T47D (cell line): ENCODE measurements at places on chromosomes 12 and 14.

DNA sequence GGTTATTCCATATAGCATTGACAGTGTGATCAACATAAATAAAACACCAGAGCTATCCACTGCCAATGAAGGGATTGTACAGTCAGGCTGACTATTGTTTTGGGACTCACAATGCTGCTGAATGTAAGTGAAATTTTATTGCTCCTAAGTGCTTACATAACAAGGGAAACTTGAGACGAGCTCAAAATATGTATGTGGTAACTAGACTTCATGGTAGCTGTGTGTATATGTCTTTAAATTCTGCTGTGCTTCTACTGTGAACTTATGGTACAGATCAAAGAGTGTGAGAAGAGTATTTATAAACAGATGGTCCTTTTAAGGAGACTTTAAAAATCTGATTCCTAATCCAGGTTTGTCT, 6.9 kb downstream of the FLRT2 start:
- DNase-seq, result no peak

DNA sequence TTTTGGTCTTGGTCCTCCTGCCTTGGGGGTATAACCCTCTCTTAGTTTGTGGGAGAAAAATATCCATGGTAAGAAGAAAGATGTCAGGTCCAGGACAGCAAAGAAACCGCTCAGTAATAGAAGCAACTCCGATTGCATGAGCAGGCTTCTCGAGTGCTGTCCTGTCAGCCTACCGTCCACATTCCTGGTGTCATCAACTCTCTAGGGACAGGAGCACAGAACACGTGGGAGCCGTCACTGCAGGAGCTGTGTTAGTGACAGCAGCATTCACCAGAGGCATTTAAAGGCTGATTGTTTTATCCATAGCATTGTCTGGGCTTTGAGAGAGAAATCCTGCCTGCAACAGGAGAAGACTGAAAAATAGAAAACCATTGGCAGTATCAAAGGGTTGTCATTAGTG, 244.2 kb downstream of the CACNA1C start:
- no peak for DNase-seq

GRCh38 chr12:118103201-118103600, 610 bp downstream of the VSIG10 start:
- no peak for DNase-seq

DNA sequence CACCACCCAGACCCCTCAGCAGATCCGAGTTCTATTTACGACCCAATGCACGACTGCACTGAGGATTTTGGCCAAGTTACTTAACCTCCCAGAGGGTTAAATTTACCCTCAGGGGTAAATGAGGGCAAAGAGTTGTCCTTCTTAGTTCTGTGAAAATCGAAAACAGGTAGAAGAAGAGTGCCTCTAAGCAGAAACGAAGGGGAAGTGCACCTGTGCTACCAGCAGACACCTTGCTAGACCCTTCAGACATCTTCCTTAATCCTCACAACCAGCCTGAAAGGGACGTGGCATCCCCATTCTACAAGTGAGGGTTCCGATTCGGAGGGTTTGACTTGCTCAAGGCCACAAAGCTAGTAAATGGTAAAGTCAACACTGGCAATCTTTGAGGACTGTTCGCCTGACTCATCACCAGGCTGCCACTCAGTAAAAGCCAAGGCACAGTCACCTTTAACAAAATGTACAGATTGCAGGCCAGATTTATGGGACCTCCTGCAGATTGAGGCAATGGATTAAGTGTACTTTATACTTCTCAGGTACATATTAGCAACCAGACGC, 1.6 kb downstream of the GSG1 start:
- no peak for DNase-seq

- DNase-seq, result no peak
These were observed 17.2 kb downstream of the CYP46A1 start for GRCh38 chr14:99701260-99701659.

DNA sequence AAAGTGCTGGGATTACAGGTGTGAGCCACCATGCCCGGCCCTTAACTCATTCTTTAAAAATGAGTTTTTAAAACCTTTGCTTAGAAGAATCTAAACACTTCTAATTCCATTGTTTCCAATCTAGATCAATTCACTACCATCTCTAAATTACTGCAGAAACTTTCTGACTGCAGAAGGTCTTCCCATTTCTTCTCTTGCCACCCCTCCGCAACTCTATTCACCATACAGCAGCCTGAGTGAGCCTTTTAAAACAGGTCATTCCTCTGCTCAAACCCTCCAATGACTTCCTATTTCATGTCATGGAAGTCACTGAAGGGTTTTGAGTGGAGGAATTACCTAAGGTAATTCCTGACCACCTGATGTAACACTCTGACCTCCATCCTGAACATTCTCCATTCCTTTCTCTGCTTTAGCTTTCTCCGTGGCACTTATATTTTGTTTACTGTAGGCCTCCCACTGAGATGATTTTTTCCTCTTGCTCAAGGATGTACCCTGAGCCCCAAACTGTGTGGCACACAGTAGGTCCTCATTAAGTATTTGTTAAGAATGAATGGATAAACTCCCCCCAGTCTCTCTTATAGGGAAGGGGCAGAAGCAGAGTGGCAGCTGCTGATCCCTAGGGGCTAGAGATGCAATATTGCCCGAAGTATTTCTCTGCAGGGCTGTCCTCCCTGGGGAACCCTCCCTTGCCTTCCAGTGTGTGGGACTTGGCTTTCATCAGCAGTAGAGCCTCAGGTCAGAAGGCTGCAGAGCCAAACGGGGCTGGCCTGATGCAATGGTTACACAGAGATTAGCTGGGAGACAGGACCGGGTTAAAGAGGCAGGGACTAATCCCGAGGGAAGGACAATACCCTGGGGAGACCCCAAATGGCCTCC, 1.2 kb downstream of the DDIT3 start:
- peak; percentile 57 for DNase-seq

DNA sequence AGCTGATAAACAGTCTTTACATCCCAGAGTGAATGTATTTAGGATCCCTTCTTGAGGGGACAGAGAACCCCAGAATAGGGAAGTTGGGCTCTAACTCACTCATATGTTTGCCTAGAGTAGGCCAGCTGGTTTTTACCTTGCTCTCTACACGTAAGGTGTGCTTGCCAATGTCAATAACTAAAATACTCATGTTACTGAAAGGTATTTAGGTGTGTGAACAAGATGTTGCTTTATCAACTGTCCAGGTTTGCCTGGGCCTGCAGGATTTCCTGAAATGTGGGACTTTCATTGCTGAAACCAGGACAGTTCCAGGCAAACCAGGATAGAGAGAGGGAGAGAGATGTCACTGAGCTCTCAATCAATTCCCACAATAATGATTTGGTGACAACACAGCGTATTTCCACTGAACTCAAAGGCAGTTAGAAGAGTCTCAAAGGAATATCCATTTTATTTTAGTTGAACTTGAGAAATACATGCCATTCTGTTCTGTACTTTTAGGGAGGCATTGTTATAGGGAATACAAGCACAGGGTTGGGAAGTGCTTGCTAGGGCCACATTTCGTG, 171.7 kb downstream of the NRXN3 start:
- DNase-seq, result peak; percentile 22

DNA sequence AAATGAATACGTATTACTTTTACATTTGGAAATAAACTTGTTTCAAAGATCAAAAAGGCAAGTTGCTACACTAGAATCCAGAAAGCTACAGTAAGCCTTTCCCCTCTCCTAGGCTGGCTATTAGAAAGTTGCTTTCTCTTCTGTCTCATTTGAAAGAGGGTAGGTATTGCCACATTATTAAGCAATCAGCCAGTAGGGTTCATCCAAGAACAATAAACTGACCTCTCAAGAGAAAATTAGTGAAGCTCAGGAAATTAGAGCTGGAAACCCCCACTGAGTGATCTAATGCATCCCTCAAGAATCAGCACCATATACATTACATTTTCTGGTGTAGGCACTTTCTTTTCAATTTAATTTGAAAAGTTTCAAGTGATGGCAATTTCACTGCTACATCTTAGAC, 4.5 kb upstream of the TMEM233 start:
- no peak for DNase-seq

- DNase-seq, result no peak
These were observed 279.7 kb upstream of the TMTC1 start for GRCh38 chr12:30063435-30063945.

- DNase-seq, result no peak
These were observed 836.6 kb downstream of the SLC6A15 start for GRCh38 chr12:84075991-84076390.

- DNase-seq, result peak; percentile 80
These were observed 1.5 kb upstream of the NTS start for GRCh38 chr12:85872497-85873091.

- DNase-seq, result no peak
These were observed 104.7 kb upstream of the SLCO1B1 start for GRCh38 chr12:21026302-21026701.

- peak; percentile 80 for DNase-seq
These were observed 2.7 kb downstream of the PTHLH start for GRCh38 chr12:27969624-27970400.

DNA sequence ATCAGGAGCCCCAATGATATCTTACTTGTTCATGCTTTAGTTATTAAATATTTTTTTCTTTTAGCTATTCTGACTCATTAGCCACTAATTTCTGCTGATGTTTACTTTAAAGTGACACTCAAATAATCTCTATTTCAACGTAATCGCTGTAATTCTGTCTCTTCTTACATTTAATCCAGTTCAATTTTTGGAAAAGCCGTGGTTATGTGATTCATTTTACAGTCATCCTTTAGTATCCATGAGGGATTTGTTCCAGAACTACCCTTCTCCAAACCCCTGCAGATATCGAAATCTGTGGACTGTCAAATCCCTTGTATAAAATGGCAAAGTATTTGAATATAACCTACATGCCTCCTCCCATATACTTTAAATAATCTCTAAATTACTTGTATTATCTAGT, 1103.4 kb downstream of the LRFN5 start:
- no peak for DNase-seq

GRCh38 chr12:57270966-57271470, 20.0 kb upstream of the STAC3 start:
- DNase-seq, result no peak

DNA sequence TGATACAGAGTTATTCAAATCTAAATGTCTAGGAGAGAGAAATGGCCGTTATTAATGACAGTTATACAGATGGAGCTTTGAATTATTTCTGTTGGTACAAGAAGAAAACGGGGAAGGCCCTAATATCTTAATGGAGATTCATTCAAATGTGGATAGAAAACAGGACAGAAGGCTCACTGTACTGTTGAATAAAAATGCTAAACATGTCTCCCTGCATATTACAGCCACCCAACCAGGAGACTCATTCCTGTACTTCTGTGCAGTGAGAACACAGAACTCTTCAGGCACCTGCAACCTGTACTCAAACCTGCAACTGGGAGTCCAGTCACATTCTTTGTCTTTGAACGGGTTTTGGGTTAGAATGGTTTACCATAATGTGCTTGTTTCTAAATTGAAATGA, 403.2 kb downstream of the DAD1 start:
- no peak for DNase-seq

- DNase-seq, result no peak
These were observed 74.7 kb downstream of the ITPK1 start for GRCh38 chr14:93040982-93041381.

GRCh38 chr12:5242440-5242839, 189.5 kb upstream of the NTF3 start:
- DNase-seq, result no peak

GRCh38 chr12:105487963-105488362, 157.5 kb downstream of the C12orf75 start:
- no peak for DNase-seq

GRCh38 chr12:31813305-31813704, 84.5 kb upstream of the AMN1 start:
- DNase-seq, result no peak

DNA sequence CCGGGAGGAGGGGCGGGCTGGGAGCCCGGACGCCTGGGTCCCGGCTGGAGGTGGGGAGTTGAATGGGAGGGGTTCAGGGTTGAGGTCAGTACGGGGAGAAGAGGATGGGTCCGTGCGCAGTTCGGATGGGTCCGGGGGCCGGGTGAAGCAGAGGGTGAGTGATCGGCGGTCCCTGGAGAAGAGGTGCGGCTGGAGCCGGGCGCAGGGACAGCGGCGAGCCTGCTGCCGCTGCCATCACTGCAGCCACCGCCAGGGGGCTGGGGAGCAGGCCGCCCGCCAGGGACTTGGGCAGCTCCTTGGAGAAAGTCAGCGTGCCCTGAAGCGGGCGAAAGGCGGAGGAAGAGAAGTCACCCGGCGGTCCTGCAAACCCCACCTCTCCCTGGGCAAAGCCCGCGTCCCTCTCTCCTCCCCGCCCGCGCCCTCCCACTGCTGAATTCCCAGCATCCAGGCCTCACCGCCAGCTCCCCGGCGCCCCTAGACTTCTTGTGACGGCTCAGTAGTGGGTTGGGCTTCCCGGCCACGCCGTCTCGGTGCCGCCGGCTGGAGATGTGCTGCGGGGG, 6.0 kb upstream of the GPR84 start:
- peak; percentile 78 for DNase-seq

- no peak for DNase-seq
These were observed 107.3 kb downstream of the PIWIL1 start for GRCh38 chr12:130444986-130445385.

DNA sequence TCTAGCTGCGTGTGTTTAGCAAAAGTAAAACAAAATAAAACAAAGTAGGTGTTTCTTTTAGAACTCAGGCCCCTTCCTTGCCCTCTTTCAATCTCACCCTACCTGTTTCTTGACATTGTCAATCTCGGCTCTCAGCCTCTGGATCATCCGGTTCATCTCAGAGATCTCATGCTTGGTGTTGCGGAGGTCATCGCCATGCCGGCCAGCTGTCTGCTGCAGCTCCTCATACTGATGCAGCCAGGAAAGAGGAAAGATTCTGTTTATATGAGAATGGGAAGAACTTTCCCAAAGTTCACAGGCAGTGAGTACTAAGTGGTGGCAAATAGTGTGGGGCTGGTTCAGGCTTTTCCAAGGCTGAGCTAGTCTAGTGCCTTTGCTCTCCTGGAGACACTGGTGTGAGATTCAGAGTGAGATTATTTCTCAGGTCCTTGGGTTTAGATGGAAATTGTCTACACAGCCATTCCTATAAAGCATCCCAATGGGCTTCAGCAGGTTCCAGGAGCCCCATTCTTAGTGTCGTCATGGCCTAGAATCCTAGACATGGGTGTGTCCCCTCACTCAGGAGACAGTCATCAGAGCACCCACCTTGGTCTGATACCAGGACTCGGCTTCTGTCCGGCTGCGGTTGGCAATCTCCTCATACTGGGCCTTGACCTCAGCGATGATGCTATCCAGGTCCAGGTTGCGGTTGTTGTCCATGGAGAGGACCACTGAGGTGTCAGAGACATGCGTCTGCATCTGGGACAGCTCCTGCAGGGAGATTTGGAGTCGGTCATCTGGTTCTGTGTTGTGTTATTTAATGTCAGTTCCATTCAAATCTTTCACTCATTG, 3.0 kb downstream of the KRT5 start:
- DNase-seq, result no peak

- no peak for DNase-seq
These were observed 34.8 kb downstream of the KCNK13 start for GRCh38 chr14:90096566-90096965.

- DNase-seq, result peak; percentile 22
These were observed 91.0 kb upstream of the EEA1 start for GRCh38 chr12:93019975-93020630.

DNA sequence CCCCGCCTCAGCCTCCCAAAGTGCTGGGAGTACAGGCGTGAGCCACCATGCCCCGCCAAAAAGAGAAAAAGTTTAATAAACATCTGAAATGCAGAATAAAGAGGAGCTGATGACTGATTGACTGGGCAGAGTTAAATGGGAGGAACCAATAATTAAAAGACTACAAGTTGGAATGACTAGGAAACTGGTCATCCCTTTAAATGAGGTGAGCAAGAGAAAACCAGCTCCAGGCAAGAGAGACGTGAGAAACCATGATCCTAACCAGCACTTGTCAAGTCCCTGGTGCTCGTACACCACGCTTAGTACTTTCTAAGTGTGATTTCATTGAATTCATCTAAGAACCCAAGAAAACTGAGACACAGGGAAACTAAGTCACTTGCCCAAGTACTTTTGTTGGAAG, 47.9 kb downstream of the MAP1LC3B2 start:
- no peak for DNase-seq
